ENCODE measurements at places on chromosomes 16 and 17.
A peak's percentile ranks its signal among the peaks of the same experiment; 100 is the strongest.

DNA sequence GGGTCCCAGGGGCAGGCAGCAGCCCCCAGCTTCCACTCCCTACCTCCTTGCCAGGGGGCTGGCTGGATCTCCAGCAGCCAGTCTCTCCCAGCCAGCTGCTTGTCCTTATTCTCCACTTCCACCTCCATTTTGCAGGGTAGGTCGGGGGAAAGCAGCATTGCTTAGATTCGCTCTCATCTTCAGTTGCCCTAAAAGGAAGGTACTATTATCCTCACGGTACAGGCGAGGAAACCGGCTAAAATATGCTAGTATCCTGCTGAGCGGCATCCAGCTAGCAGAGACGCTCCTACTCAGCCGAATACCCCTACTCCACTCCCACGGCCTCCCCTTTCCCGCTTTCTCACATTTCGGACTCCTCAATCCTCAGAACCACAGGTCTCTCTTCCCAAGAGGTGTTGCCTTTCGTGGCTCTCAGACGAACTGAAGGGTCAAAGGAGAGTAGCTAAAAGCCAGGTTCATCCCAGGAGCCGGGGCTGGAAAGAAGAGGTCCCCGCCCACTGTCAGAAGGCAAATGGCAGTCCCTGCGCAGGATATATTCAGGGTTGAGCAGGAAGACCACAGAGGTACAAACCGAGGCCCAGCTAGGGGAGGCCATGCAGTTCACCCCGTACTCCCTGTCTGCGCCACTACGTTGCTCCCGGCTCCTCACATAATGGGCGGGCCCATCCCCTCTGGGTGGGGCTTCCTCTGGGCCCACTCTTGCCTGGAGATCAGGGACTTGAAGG lies 1.7 kb upstream of the RAB11FIP4 start:
- no peak for DNase-seq

DNA sequence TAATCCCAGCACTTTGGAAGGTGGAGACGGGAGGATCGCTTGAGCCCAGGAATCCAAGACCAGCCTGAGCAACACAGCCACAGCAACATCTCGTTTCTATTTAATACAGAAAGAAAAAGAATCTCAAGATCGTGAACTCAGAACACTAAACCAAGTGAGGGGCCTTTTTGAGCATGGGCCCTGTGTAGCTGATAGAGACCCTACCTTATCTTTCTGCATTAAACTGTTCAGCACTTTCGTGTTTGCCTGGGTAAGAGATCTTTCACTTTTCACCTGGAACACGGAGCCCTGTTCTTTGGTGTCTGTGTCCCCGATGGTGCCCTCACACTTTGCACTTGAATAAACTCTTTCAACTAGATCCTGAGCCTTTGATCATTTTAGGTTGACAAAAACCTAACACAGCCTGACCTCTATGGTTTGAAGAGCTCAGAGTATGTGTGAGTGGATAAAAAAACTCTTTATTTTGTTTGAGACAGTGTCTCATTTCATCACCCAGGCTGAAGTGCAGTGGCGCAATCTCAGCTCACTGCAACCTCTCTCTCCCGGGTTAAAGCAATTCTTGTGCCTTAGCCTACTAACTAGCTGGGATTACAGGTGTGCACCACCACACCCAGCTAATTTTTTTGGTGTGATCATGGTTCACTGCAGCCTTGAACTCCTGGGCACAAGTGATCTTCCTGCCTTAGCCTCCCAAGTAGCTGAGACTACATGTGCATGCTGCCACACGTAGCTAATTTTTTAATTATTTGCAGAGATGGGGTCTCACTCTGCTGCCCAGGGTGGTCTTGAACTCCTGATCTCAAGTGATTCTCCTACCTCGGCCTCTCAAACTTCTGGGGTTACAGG lies 83.8 kb upstream of the GRIN2A start:
- DNase-seq = no peak

- DNase-seq = no peak
These were observed 136.9 kb downstream of the RBFOX3 start for GRCh38 chr17:79473876-79474440.

DNA sequence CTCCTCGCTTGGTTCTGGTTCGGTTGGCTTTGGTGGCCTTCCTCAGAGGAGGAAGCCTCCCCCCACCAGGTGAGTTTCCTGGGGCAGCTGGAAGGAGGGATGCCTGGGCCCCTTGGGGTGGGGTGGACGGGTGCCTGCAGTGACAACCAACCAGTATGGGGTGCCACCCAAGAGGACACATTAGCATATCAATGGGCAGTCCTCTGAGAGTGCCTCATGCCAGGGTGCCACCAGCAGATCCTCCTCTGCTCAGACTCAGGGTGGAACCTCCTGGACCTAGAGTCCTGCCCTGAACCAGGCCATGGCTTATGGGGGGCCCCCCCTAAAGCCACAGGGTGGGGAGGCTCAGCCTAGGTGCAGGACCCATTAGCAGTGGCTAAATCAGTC lies 2.7 kb downstream of the PPP1R1B start:
- no peak for DNase-seq

DNA sequence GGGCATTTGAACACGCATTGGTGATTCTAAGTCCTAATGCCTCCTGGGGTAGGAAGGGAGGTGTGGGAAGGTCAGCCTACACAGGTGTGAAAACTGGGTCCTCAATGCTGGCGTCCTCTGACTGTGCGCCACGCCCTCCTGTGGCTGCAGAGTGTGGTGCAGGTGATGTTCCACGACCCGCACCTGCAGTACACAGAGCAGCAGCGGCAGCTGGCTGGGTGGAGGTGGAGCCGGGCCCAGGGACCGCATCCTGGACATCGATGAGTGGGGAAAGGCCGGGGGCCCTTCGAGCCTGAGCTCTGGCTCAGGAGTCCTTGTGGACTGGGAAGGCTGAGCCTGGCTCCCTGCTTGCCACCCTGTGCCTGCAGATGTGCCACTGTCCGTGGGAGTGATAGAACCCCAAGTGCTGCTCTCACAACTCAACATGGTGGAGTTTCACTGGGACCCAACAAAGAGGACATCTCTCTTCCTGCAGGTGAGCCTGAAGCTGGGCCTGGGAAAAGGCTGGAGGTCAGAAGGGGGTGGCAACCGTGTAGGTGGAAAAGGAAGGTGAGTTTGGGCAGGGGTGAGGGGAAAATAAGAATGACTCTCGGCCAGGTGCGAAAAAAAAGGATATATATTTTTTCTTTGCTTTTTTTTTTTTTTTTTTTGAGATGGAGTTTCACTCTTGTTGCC lies 14.0 kb upstream of the STAC2 start:
- peak; percentile 30 for DNase-seq

GRCh38 chr17:80248894-80249710 lies 11.6 kb upstream of the RNF213 start:
- no peak for DNase-seq

GRCh38 chr17:14214271-14214670 lies 22.4 kb downstream of the CDRT15 start:
- DNase-seq = no peak

GRCh38 chr16:15604460-15605440 lies 38.2 kb downstream of the MARF1 start:
- DNase-seq = no peak

- DNase-seq = no peak
These were observed 2.6 kb downstream of the HBM start for GRCh38 chr16:168424-168823.

- no peak for DNase-seq
These were observed 101.7 kb upstream of the GPR139 start for GRCh38 chr16:20175358-20175757.

DNA sequence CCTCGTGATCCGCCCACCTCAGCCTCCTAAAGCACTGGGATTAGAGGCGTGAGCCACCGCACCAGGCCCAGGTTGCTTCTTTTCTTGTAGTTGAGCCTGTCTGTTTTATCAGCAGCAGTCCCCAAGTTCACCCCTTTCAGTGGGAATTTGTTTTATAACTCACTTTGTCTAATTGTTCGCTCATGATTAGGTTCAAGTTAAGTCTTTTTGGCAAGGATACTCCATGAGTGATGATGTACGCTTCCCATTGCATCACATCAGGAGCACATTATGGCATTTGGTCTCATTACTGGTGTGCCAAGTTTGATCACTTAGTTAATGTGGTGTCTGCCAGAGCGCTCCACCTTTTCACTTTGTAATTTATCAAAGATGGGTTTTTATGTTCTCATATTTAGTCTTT lies 14.4 kb upstream of the GJD3 start:
- DNase-seq = no peak

GRCh38 chr17:49035470-49036269 lies 38.5 kb downstream of the IGF2BP1 start:
- DNase-seq = peak; percentile 50

- DNase-seq = no peak
These were observed 19.1 kb upstream of the NETO2 start for GRCh38 chr16:47162670-47163420.

GRCh38 chr17:70286391-70286790 lies 117.1 kb downstream of the KCNJ2 start:
- no peak for DNase-seq

DNA sequence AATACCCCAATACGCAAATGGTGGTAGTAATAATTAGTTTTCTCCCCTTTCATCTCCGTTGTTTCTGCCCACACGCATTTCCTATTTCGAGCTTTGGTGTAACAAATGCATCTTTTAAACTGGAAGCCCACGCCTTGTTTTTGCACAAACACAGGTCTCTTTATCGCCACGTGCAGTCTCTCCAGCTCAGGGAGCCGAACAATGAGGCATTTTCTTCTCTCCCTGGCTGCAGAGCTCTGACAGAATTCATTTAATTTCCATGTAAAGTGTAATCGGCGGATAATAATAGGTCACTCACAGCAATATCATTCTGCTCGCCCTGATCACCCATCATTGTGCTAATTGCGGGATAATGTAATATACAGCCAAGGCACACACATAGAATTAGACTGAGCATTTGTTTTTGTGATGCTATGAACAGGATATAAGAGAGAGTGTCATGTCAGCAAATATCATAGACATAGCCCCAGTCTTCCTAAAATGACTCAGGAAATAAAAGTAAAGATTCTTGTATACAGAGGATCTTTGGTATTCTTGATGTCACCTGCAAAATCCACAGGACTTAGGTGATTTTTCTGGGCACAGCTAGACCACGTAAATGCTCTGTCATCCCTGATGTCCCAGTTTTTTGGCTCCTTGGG lies 452.6 kb upstream of the CDH11 start:
- no peak for DNase-seq

- DNase-seq = no peak
These were observed 121.9 kb downstream of the FOXL1 start for GRCh38 chr16:86700046-86700945.

DNA sequence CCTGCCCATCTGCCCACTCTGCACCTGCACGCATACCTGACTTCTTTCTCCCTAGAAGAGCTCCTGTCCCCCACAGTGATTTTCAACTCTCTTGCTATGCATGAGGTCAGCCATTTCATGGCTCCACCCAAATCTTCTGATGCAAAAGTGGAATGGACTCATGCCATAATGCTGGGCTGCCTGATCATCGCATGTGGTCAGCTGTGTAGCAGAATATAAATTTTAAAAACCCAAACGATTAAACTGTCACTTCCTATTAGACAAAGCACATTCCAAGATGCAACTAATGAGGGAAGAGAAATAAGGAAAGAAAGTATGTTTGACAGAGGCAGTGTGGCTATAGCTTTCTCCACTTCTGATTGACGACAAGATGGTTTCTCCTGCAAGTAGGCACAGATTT lies 26.1 kb downstream of the GRIN2A start:
- DNase-seq = no peak

DNA sequence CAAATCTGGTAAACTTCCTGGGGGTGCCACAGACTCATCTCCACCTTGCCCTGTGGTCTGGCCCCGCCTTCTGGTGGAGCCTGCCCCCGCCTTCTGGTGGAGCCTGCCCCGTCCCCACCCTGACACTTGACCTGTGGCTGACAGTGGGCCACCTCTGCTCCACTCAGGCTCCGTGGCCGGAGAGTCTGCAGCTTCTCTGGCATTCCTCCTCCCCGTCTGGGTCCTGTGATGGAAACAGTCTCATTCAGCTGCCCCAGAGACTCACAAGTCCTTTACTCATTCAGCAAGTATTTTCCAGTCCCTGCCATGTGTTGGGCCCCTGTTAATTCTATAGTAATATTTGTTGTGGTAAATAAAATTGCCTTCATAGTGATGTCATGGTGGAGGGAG lies 21.0 kb upstream of the G6PC1 start:
- DNase-seq = no peak
